ENCODE measurements at places on chromosomes 1 and 21. TPM values are rescaled to one million over a fixed set of nuclear protein-coding genes. Genes with fewer than 3 reads are reported as not detected.

C1orf115 gene
- polyA plus RNA-seq, result 27.8 TPM

DNA sequence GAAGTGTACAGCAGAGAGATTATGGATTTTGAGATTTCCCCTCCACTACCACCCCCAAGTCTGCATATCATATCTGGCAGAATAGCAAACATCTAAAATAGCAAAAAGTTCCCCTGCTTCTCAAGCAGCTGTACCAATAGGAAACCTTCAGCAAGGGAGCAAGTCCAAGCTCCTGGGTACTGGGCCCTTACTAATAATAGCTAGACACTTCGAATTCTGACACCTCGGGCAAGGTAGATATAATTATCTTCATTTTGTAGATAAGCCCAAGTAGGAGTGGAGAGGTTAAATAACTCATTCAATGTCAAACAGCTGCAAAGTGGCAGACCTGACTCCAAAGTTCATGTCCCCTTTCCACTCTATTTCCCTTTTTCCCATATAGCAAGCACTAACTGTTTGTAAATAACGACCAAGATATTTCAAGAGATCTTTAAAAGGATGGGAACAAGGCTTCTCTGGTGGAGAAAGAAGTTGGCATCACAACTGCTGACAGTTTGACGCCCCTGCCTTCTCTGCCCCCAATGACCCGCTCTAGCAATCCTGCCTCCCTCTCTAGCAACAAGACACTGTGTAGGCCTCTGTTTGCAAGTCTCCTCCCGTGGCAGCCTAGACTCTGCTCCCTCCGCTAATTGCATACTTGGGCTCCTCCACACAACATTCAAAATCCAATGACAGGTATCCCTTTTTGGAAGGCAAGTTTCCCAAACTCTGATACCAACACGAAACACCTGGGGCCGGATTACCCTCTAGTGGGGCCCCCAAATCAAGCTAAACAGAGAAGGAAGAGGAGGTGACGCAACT lies 18.7 kb upstream of the ADAR start:
- no peak for DNase-seq

GRCh38 chr1:86464819-86465218 lies 3.9 kb upstream of the CLCA1 start:
- no peak for DNase-seq

DNA sequence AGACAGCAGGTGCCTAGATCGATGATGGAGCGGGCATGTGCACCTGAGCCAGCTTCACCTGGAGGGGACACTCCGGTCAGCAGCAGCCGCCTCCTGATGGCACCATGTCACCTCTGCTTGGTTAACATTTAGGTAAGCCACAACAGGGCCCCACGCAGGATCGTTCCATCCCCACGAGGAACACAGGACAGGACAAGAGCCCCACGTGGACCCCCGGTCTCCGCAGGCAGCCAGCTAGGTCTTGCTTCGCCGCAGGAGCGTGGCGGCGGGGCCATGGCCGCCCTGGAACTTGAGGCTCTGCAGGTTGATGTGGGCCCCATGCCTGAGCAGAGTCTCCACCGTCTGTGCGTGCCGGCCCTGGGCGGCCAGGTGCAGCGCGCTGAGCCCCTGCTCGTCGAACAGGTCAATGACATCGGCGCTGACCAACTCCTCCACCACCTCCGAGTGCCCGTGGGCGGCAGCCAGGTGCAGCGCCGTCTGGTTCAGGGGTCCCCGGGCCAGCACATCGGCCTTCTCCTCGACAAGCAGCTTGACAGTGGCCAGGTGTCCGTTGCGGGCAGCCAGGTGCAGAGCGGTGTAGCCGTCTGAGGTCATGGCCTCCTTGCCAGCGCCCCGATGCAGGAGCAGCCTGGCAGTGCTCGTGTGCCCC lies 26.1 kb downstream of the RIPK4 start:
- DNase-seq, result no peak

GRCh38 chr1:66542811-66543767 lies 9.1 kb downstream of the SGIP1 start:
- DNase-seq, result no peak
